H9 (cell line): ENCODE measurements at places on chromosomes 7 and 10. TPM values are rescaled to one million over a fixed set of nuclear protein-coding genes. Genes with fewer than 3 reads are reported as not detected.

KEL gene
- total RNA-seq: 0.72 and 1.5 TPM in 2 replicates

DNA sequence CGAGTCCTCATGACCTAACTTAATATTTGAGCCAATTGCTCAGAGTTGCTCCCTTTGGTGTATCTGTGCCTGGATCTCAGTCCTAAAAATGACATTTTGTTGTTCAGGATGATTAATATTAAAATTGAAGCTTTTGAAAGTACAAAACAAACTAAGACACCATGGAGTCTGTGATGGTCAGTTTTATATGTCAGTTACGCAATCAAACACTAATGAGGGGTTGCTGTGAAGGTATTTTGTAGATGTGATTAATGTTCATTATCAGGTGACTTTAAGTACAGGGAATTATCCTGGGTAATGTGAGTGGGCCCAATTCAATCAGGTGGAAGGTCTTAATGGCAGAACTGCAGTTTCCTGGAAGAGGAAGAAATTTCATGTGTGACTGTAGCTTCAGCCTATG, 546.7 kb downstream of the REEP3 start:
- DNase-seq: no peak

TPST1 gene
- total RNA-seq: 12.5 and 15.9 TPM in 2 replicates

PSPH gene
- 51.4 and 52.1 TPM in 2 replicates for total RNA-seq

- no peak for DNase-seq
These were observed 46.6 kb downstream of the PRKAG2 start for GRCh38 chr7:151830121-151830830.

GPR85 gene
- not detected in 2 replicates for total RNA-seq

DNA sequence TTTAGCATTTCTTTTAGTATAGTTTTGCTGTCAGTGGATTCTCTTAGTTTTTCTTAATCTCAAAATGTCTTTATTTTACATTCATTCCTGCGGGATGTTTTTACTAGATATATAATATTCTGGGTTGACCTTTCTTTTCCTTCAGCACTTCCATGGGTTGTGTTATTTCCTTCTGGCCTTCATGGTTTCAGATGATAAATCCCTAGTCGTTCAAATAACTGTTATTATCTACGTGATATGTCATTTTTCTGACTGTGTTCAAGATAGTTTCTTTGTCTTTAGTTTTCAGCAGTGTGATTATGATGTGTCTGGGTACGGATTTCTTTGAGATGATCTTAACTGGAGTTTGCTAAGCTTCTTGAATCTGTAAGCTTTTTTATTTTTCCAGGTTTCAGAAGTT, 75.7 kb upstream of the ELN start:
- DNase-seq: no peak

RNF133 gene
- 0.20 and 0.31 TPM in 2 replicates for total RNA-seq

DNA sequence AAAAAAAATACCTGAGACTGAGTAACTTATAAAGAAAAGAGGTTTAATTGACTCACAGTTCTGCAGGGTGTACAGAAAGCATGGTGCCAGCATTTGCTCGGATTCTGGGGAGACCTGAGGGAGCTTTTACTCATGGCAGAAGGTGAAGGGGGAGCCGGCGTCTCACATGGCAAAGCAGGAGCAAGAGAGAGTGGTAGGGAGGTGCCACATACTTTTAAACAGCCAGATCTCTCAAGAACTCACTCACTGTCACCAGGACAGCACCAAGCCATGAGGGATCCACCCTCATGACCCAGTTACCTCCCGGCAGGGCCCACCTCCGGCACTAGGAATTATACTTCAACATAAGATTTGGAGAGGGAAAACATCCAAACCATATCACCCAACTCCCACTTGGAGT, 25.8 kb downstream of the MSRB2 start:
- DNase-seq: no peak

GRCh38 chr7:2134740-2135139, 98.0 kb downstream of the MAD1L1 start:
- DNase-seq: no peak

EFCAB10 gene
- 1.3 and 1.5 TPM in 2 replicates for total RNA-seq

- no peak for DNase-seq
These were observed 86.6 kb downstream of the ABLIM1 start for GRCh38 chr10:114571316-114571999.

DNA sequence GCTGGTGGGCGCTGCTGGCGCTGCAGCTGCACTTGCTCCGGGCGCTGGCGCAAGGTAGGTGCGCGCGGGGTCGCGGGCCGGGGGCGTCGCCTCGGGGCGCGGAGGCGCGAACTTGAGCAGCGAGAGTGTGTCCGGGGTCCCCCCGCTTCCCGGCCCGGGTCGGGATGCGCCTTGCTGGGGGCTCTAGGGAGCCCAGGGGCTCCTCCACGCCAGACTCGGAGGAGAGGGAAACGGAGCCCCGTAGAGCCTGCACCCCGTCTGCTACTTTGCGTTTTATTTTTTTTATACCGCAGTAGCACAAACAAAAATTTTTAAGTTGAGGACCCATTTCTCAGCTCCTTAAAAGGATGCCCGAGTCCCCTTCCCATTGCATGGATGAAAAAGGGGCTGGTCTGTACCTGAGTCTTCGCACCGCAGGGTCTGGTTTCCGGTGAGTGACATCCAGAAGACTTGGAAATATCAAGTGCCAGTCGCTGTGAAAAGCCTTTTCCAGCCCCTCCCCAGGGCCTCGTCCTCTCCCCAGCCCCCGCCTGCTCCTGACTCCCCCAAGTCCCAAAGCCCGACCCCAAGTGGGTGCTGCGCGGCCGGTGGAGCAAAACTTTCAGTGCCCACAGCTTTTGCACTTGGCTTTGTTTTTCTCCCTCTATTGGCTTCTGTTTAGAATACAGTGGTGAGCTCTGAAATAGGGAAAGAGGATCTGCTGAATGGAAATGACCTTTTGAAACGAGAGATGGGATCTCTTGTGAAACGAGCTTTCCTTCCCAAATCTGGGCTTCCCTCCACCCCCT, 973 bp downstream of the SDK1 start:
- DNase-seq: peak; percentile 40

GRCh38 chr7:149007146-149007545, 21.2 kb downstream of the PDIA4 start:
- no peak for DNase-seq

DNA sequence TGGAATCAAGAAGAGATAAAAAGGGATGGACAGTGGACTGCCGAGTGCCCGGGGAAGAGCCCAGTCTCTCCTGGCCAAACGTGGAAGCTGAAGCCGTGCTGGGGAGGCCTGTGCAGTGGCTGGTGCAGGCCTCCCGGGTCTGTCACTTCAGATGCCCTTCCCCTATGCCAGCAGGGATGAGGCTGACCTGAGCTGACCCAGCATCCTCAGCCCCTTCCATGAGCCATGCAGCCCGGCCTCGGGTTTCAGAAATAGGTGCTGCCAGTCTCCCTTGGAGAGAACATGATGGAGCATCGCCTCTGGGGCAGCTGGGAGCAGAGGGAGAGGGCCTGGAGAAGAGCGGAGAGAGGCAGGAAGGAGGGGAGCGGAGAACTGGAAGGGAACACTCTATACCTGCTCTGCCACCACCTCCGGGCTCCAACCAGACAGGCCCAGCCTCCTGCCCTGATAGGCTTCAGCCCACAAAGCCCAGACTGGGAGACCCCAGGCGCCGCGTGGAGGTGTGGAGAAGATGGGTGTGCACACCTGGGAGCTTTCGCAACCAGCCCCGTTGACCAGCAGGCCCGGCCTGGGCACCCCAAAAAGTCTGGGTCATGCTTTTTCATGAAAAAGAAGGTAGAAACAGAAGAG, 68.6 kb upstream of the PPP2R2D start:
- DNase-seq: no peak

TNS3 gene
- total RNA-seq: 9.2 and 9.5 TPM in 2 replicates

DNA sequence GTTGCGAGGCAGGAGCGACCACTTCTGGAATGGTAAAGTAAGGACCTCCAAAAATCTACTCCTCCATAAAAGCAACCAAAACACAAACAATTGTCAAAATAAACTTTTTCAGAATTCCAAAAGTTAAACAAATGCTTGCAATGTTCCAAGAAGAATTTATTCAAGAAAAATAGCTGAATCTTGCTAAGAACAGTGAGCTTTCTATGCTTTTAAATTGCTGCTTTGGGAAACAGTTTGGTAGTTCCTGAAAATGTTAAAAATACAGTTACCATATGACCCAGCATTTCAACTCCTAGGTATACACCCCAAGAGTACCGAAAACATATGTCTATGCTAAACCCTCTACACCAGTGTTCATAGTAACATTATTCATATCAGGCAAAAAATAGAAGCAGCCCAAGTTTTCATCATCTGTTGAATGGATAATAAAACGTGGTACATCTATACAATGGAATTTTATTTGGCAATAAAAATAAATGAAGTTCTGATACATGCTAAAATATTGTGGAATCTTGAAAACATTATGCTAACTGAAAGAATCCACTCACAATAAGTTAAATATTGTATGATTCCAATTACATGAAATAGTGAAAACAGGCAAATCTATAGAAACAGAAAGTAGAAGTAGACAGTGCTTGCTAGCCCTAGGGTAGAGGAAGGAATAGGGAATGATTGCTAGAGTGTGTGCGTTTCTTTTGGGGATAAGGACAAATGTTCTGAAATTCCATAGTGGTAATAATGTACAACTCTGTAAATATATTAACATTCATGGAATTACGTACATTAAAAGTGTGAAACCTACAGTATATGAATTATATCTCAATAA, 57.0 kb downstream of the LRRN3 start:
- DNase-seq: no peak

DNA sequence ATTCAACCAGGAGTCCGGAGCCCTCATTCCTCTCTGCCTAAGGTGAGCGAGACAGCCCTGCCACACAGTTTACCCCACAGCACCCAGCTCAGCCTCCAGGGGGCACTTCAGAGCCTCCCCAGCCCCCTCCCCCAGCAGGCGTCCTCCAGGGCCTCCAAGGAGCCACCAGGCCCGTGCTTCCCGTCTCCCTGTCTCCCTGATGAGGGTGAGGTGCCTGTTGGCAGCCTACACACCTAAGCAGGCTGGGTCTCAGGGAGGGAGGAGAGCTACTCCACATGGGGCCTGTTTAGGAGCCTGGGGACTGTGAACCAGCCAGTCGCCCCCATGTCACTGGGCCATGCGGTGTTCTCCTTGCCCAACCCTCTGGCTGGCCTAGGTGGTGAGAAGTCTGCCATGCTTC, 28.9 kb upstream of the TRIM8 start:
- peak; percentile 79 for DNase-seq

DNA sequence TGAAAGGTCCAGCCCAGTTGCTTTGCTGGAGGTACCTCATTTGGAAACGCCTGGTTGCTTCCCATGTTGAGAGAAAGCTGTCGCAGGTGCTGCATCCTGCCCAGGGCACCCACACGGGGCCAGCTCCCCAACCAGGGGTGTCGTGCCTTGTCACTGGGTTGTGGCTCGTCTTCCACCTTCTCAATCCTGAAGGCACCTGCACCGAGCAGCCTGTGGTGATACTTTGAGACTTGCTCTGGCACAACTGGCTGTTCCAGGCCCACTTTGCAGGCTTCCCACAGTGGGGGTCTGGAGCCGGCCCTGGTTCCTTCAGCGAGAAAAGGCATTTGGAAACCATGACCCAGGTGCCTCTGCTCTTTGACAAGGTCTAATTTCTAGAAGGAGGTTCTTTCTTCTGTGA, 197.3 kb upstream of the PPP2R2D start:
- DNase-seq: peak; percentile 15

- no peak for DNase-seq
These were observed 52.6 kb upstream of the CAPZA2 start for GRCh38 chr7:116809636-116810266.

GRCh38 chr7:154287356-154287755, 235.2 kb downstream of the DPP6 start:
- no peak for DNase-seq

NEUROD6 gene
- total RNA-seq: not detected in 2 replicates

DNA sequence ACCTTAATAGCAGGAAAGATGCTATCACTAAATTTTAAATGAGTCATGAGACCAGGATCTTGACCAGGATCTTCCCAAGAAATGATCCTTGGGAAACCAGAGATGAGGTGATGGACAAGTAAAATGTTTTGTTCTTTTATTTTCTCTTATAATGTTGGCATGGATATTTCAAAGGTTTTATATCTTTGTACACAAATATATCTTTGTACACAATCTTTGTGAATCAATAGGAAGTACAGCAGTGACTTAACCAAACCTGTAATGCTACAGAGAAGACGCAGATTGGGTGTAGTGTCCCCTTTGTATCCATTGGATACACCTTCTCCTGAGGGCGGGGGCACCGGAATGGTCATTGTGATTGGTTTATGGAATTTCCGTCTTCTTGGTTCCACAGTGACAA, 180.1 kb upstream of the CCDC6 start:
- no peak for DNase-seq

DNA sequence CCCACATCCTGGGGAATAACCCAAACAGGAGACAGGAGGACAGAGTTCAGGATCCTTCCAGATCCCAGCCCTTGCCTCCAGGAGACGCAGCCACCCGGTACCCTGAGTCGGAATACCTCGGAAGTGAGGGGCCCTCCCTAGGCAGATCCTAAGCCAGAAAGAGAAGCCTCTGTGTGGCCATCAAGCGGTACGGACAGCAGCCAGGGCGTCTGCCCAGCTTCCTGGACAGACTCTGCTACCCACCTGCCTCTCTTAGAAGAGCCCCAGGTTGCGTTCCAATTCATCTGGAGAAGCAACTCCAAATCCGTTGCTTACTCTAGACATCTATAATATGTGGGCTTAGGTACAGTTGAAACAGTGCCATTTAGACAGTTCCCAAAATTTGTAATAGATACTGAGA, 220.2 kb upstream of the SH2B2 start:
- DNase-seq: no peak

MMD2 gene
- total RNA-seq: 0.11 and 0.20 TPM in 2 replicates

- DNase-seq: peak; percentile 62
These were observed 520 bp downstream of the MOSPD3 start for GRCh38 chr7:100612730-100613390.

CDK1 gene
- total RNA-seq: 75.2 and 78.9 TPM in 2 replicates

DNA sequence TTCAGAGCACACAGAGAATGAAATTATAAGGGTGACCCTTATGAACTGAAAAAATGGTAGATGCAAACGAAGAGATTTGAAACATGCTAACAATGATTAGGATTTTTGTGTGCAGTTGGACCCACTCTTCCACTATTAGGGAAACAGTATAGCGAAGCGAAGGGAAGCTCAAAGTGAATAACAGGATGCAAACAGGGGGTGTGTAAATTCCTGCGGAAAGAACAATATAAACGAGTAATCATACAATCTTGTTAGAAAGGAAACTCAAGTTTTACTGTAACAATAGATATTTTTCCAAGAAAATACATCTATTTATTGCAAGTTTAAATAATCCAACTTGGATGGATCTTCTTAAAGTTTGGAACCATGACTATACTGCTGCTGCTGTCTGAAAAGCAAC, 14.7 kb downstream of the AHR start:
- DNase-seq: no peak

GJD4 gene
- not detected in 2 replicates for total RNA-seq

AEBP1 gene
- 49.1 and 49.3 TPM in 2 replicates for total RNA-seq

GBX1 gene
- total RNA-seq: not detected in 2 replicates

IFRD1 gene
- 60.6 and 67.8 TPM in 2 replicates for total RNA-seq
